ENCODE measurements at places on chromosomes 2 and 18.

DNA sequence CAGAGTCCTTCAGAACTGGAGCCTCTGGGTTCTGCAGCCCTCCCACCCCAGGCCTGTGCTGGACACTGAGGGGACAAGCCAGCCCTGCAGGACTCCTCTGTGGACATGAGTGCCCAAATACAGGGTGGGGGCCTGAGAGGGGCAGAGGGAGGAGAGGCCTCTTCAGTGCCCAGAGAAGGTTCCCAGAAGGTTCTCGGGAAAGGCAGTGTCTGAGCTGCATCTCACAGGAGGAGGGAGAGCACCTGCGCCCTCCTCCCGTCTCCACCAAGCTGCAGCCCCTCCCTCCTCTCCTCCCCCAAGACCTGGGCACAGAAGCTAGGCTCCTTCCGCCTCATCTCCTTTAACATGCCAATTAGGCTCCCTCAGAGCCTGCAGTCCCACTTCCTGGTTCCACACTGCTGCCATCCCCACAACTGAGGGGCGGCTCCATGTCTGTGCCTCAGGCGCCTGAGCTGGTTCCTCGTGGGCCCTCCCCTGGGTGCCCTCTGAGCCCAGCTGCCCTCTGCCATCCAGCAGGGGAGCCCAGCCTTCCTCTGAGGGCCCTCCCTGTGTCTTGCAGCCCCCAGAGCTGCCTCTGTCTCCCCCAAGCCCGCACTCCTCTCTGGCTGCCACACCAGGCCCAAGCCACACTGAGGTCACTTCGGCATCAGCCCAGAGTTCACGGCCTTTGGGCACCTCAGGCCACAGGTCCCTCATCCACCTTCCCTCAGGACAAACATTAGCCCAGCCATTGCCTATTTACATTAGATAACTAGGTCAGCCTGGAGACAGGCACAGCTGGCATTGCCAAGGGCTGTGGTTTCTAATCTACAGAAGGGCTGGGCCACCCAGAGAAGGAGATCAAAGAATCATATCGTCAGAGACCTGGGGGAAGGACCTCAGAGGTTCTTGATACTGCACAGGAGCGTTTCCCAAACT is 28.9 kb downstream of the KCNK3 start:
- no peak for DNase-seq

GRCh38 chr18:13176847-13177246 is 41.7 kb upstream of the LDLRAD4 start:
- no peak for DNase-seq

GRCh38 chr2:71466301-71467179 is 13.2 kb downstream of the DYSF start:
- no peak for DNase-seq

DNA sequence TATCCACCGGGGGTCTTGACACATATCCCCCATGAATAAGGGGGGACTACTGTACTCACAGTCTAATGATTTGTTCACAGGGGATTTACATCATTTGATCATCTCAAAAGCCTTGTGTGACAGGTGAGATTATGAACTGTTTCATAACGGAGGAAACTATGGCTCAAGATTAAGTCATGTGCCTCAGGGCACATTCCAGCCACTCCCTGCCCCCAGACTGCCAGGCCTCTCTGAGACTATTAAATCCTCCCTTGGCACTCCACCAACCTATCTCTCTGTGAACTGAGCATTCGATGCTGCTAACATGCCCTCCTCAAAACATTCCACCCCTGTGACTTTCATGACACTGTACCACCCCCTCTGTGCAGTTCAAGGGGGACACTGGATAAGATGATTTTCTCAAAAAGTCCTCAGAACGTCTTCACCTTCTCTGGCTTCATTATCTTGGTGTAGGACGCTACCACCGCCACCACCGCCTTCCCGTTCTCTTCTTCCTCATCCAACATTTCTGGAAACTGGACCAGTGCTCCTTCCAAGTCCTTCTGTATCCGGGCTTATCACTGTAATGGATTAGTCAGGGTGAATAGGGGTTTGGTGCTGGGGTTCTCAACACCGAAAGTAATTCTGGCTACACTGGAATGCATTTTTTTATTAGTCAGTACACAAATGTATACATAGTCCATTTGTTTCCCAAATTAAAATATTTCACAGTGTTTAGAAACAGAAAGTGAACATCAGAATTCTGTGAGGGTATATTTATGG is 169.6 kb downstream of the KCNS3 start:
- DNase-seq = no peak

GRCh38 chr2:102619414-102620319 is at the start of gene SLC9A2:
Gene SLC9A2, plus strand, starts transcription at chr2:102619553. Its CDS starts 296 bp downstream, at chr2:102619849.
- peak; percentile 4 for DNase-seq

- DNase-seq = no peak
Measured at GRCh38 chr2:56018267-56018666, 94.7 kb upstream of the EFEMP1 start.

GRCh38 chr2:102803041-102803896 is 41.4 kb downstream of the TMEM182 start:
- DNase-seq = no peak

DNA sequence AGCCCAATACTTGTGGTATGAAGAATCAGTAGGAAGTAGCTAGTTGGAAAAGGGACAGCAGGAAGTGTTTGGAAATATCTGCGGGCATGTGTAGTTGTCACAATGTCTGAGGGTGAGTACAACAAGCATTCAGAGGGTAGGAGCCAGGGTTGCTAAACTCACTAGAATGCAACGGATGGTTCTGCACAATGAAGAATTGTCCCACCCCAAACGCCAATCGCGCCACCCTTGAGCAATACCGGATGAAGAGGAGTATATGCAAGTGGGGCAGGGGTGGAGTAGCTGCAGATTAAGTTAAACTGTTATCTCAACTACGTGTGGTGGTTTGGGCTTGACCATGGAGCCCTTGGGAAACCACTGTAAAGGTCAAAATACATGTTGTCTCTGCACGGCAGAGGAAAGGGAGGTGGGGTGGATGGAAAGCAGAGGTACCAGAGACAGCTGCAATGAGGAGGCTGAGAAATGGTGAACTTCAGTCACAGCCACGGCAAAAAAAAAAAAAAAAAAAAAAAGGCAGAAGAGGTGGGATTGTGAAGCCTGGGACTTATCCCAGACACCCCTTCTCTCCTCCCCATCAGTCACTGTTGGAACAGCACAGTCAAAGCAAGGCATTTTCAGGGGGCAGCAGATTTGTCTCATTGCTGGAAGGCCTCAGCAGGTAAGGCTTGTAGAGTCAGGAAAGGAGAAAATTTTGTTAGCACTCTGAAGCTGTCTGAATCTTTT is 5.2 kb downstream of the CCL20 start:
- DNase-seq = no peak

GRCh38 chr2:226772389-226773179 is 27.0 kb downstream of the IRS1 start:
- DNase-seq = no peak

DNA sequence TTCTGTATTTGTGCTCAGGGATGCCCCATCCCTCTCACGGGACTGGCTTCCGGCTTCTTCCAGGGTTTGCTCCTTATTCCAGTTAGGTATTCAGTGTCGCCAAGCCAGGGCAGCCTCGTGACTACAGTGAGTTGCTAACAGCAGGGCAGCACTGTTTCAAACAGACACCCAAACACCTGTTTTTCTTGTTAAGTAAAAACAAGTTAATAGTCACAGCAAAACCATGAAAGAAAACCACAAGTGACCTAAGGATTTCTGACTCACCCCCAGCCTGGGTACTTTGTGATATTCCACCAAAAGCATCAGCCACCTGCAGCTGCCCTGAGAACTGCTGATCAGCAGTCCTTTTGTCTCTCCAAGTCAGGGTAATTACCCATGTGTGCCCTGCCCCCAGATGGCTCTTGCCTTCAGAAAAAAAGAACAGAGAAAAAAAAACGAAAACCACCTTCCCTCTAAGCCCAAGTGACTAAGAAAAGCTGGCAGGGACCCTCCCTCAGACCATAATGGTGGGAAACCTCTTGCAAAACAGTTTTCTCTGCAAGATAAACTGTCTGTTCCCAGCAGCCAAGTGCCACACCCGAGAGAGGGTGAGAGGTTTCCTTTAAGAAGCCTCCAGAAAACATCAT is 178.2 kb downstream of the ANAPC1 start:
- peak; percentile 36 for DNase-seq

DNA sequence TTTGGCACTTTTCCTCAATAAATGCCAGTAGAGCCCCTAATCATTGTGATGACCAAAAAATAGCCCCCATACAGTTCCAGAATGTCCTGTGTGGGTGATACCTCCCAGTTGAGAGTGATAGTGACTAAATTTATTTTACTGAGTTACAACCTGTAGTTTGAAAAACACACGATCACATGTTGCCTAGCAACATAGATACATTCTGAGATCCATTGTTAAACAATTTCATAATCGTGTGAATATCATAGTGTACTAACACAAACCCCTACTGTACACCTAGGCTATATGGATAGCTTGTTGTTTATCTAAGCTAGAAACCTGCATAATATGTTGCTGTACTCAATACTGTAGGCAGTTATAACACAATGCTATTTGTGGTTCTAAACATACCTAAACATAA is 30.6 kb downstream of the KCMF1 start:
- DNase-seq = no peak

GRCh38 chr18:59718108-59718463 is 20.9 kb upstream of the CCBE1 start:
- DNase-seq = no peak

DNA sequence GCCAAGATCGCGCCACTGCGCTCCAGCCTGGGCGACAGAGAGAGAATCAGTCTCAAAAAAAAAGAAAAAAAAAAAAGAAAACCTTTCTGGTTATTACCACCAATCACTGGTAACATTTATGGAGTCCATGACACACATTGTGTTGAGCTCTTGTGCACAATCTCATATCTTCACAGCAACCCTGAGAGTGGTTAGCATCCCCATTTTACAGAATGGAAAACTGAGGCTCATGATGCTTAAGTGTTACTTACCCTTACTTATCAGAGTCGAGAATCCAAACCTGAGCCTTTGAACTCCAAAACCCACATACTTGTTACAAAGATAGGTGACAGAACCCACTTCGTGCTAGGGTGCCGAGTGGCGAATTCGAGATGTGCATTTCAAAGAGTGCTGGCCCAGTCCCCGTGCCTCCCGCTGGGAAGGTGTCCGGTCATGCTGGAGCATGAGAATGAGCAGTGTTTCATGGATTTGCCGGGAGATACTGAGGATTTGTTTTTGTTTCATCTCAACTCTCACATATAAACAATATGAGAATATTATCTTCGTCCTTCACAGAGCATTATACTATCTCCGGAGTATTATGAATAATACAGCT is 50.9 kb downstream of the CYP27C1 start:
- no peak for DNase-seq

- DNase-seq = no peak
Measured at GRCh38 chr2:1816414-1816911, 72.1 kb upstream of the PXDN start.

GRCh38 chr2:24051833-24052232 is 2.3 kb downstream of the FKBP1B start:
- DNase-seq = no peak

GRCh38 chr2:50831676-50832075 is 200.3 kb downstream of the NRXN1 start:
- no peak for DNase-seq

DNA sequence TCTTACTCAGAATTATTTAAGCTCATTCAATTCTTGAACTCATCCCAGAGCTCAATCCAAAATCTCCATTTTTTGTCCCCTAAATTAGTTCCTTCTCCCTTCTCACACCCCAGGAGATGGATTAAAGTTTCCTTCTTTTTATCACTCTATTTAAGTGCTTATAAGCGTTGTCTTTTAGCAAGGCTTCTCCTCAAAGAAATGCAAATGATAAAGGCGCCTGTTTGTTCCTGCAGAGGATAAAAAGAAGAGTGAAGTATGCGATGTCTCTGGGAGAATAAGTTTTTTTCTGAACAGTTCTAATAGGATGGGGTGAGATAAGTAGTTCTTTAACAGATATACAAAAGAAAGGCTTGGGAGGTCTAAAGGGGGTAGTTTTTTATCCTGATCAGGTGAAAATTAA is 303.3 kb downstream of the CNTNAP5 start:
- no peak for DNase-seq

Data from activated CD8-positive, alpha-beta memory T cell treated with anti-CD3 and anti-CD28 coated beads for 48 hours (primary cell).